Heart left ventricle (tissue), 16 donors: ENCODE measurements at places on chromosomes 13 and 19.

DNA sequence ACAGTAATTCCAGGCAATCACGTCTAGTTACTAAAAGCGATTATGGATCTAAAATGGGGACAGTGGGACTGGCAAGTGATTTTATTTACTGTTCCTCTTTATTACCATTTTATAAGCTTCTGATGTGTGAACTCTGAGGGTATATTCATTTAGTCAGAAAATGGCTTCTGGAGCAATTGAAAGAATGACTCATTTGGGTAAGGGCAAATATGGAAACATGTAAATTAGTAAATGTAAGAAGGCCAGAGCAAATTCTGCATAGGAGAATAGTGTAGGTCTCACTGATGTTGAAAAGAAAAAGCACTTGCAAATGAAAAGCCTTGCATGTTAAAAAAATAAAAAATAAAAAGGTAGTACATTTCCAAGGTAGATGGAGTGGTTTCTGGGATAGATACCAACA is 262.2 kb downstream of the KLF5 start:
- DNase-seq = no peak

DNA sequence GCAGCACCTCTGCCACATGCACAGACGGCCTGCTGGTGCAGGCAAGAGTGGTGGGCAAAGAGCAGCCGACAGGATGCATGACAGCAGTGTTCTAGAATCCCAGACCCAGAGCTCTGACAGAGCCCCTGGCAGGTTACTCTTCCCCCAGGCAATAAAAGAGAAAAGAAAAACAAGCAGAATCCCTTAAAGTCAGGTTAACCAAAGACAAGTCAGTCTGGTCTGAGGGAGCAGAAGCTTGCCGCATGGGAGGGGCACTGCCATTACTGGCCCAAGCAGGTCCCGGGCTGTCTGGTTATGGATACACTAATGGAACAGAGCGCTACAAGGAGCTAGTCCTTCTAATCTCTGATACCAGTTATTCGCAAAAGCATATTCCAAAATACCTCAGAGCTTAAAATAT is 36.1 kb upstream of the DOCK9 start:
- DNase-seq = no peak

GRCh38 chr13:105665284-105665683 is 870.2 kb downstream of the EFNB2 start:
- DNase-seq = no peak

GRCh38 chr19:799076-799881 is 2.0 kb downstream of the PTBP1 start:
- DNase-seq = peak; percentile 21

- no peak for DNase-seq
These were observed 5.0 kb downstream of the ADAT3 start for GRCh38 chr19:1910177-1910576.

DNA sequence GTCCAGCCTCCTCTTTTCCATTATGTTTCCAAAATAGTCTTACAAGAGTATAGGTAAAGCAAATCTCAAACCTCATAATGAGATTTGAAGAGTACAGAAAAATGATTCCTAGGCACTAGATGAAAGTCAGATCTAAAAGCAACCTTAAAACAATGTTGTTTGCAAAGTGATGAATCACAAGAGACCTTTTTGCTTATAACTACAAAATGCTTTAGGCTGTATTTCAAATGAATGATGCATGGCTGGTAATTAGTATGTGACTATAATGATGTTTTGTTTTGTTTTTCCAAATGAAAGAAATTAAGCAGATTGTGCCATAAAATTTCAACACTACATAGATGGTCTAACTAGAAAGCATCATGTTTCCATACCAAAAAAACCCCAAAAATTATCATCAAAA is 272.7 kb downstream of the DIAPH3 start:
- DNase-seq = no peak

DNA sequence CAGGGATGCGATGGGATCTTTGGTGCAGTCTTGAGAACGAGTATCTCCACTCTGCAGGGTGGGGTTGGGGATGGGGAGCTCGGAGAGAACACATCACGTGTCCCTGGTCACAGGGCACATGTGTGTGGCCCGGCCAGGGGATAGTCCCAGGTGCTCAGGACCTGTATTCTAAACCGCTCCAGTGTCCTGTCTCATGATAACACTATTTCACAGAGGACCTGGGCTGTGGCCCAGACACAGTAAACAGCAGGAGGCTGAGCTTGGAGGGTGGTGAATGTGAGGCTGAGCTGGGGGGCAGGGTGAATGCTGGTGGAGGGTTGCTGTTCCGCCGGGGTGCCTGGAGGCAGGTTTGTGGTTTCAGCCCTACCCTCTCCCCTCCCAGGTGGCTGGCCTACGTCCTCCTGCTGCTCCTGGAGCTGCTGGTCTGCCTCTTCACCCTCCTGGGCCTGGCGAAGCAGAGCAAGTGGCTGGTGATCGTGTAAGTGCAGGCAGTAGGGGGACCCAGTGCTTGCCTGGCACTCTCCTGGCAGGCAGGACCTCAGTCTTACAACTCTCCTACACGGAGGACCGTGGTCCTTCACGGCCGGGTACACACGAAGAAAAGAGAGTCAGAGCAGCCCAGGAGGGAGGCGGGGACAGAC is 11.1 kb downstream of the TTYH1 start:
- no peak for DNase-seq

- no peak for DNase-seq
These were observed 28.1 kb upstream of the ZNF527 start for GRCh38 chr19:37342753-37343152.

- no peak for DNase-seq
These were observed 27.2 kb upstream of the FBL start for GRCh38 chr19:39873385-39873784.

DNA sequence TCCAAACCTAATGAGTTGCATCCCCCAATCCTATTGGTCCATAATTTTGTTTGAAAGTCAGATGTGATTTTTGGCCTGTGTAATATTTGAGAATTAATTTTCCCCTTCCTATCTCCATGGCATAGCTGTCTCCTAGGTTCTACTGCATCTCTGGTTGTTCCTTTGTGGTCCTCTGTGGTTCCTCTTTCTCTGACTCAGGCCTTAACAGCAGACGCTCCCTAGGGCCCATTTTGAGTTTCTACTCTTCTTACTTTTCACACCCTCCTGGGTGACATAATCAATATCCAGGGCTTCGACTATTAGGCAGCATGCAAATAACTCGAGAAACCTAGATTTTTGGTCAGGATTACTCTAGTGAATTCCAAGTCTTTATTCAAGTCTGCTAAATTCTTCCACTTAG is 160.7 kb downstream of the RFC3 start:
- no peak for DNase-seq

GRCh38 chr19:53538378-53539109 is 599 bp downstream of the ZNF331 start:
- DNase-seq = no peak

GRCh38 chr13:97502706-97503105 is 68.7 kb downstream of the RAP2A start:
- DNase-seq = no peak

DNA sequence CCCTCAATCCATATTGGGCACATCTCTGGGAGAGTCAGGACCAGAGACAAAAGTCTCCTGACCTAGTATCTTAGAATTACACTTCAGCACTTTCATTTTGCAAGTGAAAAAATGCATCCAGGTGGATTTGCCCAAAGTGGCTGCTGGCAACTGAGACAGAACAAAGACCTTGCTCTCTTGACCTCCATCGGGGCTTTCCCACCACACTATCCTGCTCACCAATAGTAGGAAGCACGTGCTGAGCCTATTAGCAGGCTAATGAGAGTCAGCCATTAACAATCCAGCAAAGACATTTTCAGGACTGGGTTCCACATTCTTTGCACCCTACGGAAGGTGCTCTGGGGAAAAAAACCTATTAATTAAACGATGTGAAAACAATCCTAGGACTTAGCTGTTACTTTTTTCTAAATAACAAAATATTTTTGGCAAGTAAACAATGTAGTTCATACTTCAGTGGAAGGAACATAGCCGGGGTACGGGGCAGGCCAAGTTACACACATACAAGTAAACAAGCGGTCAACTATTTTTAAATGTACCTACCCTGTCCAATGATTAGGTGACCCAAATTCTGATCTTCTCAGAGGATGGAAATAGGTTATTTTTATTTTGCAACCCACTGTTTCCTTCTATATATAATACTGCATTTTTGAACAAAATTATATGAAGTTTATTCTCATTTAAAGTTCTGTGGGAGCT is 78.6 kb downstream of the CDADC1 start:
- no peak for DNase-seq

DNA sequence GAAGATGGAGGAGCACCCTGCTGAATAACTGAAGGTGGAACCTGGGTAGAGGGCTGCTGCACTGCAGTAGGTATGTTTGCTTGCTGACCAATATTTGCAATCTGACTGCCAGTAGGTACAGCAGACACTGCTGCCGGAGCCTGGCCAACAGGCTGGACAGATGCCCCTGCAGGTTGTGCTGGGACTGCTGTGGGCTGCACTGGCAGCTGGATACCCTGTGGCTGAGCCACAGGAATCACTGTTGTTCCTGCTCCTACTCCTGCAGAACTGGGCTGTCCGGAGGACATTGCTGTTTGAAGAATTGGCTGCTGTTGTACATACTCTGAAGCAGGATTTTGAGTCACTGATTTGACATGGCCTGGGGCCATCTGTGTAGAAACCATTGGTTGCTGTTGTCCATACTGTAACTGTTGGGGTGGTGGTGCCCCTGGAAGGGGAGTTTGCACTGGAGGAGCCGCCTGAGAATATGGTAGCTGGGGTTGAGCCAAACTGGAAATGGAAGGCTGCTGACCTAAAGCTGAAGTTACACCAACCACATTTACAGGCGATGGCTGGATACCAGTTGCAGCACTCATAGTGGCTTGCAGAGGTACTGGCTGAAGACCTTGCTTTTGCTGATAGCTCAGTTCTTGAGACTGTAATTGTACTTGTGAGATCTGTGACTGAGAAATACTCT is 2.2 kb downstream of the TSC22D1 start:
- DNase-seq = no peak

- no peak for DNase-seq
These were observed 1.8 kb downstream of the LONP1 start for GRCh38 chr19:5718037-5718578.

DNA sequence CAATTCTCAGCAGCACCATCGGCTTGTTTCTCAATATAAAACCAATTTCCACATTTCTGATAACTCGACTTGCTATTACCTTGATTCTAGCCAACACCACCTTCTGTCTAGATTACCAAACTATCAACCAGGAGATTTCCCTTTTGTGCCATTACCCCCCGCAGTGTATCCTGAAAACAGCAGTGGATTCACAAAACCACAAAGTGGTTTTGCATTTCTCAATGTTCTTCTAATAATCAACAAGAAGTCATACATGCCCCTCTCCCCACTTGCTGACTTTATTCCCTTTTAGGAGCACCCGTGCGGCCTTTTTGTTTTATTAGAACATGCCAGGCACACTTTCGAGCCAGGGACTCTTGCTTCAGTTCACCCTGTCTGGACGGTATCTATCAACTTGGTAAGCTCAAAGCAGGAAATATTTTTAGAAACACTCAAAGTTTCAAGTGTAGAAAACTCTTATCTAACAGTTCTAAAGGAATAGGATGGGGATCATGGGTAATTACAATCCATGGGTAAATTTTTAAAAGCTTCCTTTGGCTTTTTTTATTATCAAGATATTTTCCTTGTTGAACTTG is 967.4 kb downstream of the EFNB2 start:
- DNase-seq = no peak

GRCh38 chr13:94123557-94123956 is 355.9 kb downstream of the DCT start:
- no peak for DNase-seq

GRCh38 chr19:38093587-38093986 is 130.4 kb downstream of the DPF1 start:
- DNase-seq = no peak

DNA sequence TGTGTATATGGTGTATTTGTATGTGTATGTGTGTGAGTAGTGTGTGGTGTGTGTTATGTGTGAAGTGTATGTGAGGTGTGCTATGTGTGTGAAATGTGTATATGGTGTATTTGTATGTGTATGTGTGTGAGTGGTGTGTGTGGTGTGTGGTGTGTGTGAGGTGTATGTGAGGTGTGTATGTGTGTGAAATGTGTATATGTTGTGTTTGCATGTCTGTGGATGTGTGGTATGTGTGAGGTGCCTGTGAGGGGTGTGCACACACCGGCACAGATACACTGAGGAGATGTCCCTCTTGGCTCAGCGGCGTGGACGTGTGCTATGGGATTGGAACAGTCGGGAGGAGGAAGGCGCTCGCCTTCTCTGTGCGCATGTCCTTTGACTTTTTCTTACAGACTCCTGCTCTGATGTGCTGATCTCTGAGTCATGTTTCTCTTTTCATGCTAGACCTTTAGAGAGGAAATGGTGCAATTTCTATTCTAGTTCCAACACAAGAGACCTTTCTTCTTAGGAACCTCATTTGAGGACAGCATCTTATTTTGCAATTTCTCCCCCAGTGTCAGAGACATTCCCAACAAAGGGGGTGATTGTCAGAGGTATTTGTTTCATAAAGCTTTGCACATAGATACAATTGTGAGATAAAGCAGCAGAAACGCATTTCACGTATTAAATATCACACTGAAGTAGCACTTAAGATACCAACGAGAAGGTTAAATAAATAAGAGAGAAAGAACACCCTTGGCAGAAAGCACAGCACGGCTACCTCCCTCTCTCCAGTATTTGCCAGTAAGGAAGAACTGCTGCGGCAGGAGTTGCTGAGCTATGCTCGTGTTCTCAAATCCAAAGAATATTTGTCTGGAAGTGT is 11.3 kb upstream of the TNFRSF19 start:
- DNase-seq = peak; percentile 49

- no peak for DNase-seq
These were observed 39.5 kb upstream of the RPL21 start for GRCh38 chr13:27211771-27212364.

DNA sequence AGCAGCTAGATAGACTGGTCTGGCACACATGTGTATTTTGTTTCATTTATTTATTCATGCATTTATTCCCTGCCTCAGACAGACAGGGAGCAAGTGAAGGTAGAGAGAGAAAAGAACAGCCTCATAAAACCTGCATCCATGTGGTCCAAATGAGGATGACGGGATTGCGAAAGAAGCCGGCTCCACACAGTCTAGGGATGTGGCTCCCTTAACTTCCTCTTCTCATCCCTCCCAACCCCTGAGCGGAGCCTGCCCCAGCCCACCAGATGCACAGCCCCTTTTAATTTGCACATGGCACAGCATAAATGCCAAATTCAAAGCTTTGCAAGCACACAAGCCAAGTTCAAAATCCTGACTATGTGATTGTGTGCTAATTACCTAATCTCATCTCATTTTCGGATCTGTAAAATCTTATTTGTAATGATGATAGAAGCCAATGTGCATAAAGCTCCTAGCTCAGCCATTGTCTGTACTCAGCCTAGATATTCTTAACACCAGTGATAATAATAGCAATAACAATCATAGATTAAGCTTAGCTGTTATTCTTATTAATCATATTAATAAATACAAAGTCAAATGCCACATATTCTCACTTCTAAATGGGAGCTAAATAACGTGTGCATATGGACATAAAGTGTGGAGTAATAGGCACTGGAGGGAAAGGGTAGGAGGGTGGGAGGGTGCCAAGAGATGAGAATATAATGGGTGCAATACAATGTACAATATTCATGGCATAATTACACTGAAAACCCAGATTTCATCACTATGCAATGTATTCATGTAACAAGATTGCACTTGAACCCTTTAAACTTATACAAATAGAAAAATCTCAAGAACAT is 156.3 kb downstream of the DCT start:
- DNase-seq = no peak

- DNase-seq = no peak
These were observed 819.8 kb downstream of the PCDH9 start for GRCh38 chr13:66410314-66410713.

- DNase-seq = no peak
These were observed 51.1 kb downstream of the MLLT1 start for GRCh38 chr19:6228551-6229215.

GRCh38 chr13:77859450-77859849 is 59.2 kb downstream of the EDNRB start:
- no peak for DNase-seq
